ENCODE measurements at places on chromosomes 7 and 10.

DNA sequence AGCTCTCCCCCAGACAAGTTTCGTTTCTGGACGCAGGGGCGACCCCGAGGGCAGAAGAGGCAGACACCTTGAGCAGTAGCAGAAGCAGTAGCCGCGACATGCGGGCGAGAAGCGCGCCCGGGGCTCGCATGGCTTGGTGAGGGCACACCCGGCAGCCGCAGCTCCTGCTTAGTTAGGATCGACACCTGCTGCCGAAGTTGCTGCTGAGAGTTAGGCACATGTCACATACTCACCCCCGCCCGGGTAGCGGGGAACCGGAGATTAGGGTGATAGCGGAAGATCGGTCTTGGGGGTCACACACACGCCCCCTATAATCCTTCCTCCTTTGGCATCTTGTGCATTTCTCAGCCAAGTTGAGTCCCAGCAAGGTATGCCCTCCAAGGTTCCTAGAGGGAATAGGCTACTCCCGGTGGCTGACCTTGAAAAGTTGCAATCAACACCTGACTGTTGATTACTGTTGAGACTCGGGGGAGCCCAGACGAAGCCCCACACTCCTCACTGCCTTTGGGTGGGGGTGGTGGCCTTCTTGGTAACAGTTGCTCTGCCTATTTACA is 668 bp downstream of the GPR37 start:
- peak; percentile 31 for DNase-seq

DNA sequence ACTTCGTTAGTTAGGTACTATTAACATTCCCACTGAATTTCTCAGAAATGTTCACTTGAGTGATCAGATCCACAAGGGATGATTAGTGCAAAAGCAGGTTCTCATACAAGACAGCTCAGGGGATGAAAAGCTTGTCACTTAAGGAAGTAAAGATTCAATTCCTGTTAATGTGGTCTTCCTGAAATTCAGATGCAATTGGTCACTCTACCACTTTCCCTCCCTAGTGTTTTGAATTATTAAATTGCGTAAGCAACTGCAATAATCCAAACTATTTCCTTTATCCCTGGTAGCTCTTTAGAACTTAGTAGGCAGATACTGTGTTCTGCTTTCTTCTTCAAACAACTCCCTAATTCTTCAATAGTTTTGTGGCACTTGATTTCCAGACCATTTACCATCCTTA is 121.4 kb downstream of the MAGI2 start:
- DNase-seq: no peak

- DNase-seq: no peak
These were observed 131.3 kb downstream of the ADK start for GRCh38 chr10:74282151-74282847.

DNA sequence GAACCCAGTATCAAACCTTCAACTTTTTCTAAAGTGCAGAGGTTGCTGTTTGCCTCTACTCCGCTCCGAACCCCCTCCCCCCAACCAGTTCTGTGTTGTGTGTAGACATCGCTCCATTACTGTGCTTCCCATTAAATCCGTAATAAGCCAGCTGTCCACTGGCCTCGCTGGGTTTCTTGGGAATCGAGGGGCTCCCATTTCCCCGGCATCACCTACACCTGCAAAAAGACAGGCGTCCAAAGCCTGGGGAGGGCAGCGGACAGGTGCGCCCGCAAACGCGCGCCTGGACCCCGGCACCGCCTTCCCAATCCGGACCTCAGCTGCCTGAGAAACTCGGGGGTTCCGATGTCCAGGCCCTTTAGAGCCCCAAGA is 631 bp downstream of the RTKN2 start:
- DNase-seq: no peak

DNA sequence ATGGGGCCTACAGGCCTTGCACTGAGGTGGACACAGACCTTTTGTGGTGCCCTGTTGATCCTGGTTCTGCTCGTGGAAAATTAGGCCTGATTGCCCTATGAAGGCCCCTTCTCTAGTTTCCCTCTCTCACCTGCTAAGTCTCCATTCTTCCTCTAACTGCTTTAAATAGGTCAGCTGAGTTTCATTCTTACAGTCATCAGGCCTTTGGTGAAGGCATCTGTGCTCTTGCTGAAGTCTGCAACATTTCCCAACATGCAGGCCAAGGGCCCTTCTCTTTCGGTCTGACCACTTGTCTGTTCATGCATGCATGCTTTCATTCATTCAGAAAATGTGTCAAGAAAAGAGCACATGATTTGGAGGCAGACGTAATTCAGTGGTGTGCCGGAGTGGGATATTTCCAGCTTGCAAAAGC is 244.0 kb downstream of the BUB3 start:
- DNase-seq: no peak

- no peak for DNase-seq
These were observed 38.1 kb downstream of the FAM107B start for GRCh38 chr10:14736600-14737081.

DNA sequence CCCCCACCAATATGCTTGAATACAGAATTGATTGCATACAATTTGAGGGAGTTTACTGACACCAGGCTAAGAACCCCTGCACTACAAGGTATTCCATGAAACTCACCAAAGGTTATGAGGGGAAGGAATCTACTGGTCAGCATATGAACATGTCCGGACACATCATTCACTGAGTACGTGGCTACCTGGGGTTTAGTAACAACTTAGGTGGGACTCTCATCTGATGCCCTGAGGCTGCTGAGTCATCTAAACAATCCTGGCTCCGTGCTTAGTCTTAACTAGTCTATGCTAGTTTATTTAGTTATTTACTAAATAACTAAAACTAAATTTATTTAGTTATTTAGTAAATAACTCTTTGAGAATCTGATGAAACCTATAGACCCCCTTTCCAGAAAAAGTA is 11.3 kb downstream of the PI4K2A start:
- DNase-seq: no peak

GRCh38 chr7:156836443-156836842 is 56.5 kb downstream of the LMBR1 start:
- DNase-seq: no peak

GRCh38 chr10:89213191-89213808 is 6.2 kb upstream of the CH25H start:
- no peak for DNase-seq

GRCh38 chr7:151035026-151035717 is 6.9 kb downstream of the ABCB8 start:
- no peak for DNase-seq

DNA sequence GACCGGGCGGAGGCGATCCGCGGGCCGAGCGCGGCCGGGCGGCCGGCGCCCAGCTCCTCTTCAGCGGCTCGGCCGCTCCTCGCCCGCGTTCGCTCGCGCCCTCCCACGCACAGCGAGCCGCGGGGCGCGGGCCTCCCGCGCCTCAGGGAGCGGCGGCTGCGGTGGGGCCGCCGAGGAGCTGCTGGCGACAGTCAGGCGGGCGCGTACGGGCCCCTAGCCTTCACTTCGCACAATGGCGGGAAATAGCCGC is at the start of gene MCMBP:
TSS of gene MCMBP (minus strand) at position 234 of the 250 bp plus-strand sequence. CDS start 259 bp downstream, outside the sequence.
- no peak for DNase-seq

DNA sequence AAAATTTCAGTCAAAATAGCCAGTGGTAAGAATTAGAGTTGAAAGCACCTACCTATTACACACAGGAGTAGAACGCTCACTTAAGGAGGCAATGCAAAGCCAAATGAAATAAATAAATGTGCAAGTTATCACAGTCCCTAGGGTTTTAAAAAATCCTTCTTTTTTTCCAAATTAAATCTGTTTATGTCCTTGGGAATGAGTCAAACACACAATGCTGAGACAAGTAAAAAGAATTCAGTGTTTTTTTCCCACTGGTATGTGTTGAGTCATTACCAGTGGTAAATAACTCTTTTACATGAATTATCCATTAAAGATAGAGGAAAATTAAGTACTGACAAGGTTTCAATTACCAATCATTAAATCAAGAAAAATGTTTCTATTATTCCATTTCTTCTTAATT is 438.6 kb downstream of the TNS3 start:
- no peak for DNase-seq

GRCh38 chr7:23628370-23628769 is 31.2 kb downstream of the CCDC126 start:
- no peak for DNase-seq

DNA sequence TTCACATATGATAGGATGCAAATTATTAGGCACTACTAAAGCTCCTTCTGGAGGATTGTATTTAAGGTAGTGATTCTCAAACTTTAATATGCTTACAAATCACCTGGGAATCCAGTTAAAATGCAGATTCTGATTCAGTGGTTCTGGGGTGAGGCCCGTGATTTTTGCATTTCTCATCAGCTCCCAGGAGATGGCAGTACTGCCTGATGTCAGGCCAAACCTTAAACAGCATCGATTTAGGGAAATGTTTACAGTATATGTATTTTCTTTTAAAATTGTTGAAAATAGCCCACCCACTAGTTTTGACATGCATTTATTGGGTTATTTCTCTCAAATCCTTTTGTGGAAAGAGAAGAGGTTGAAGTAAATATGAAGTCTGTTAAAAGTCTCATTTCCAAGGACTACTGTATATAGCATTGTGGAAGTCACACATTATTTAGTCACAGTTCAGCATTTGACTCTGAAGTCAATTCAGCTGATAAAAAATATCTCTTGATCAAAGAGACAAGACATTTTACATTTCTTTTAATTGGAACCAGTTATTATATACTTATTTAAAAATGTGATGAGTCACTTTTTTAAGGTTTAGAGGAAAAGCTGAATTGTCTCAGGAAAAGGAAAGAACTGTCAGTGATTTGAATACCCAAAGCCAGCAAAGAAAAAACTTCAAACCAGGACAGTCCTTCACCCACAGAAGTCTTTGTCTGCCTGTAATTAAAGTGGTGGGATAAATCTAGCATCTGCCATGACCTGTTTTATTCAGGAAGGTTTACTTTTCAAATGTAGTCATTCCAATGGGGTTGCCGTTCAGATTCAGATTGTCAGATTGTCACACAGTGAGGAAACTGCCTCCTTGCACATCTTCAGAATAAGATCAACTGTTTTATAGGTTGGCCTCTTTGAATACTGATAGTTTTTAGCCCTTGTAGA is 21.1 kb upstream of the HBP1 start:
- DNase-seq: peak; percentile 45

GRCh38 chr7:191981-192649 is at the start of gene FAM20C:
Gene FAM20C (plus strand): TSS chr7:192571. CDS start chr7:193200, 629 bp downstream.
- peak; percentile 61 for DNase-seq

DNA sequence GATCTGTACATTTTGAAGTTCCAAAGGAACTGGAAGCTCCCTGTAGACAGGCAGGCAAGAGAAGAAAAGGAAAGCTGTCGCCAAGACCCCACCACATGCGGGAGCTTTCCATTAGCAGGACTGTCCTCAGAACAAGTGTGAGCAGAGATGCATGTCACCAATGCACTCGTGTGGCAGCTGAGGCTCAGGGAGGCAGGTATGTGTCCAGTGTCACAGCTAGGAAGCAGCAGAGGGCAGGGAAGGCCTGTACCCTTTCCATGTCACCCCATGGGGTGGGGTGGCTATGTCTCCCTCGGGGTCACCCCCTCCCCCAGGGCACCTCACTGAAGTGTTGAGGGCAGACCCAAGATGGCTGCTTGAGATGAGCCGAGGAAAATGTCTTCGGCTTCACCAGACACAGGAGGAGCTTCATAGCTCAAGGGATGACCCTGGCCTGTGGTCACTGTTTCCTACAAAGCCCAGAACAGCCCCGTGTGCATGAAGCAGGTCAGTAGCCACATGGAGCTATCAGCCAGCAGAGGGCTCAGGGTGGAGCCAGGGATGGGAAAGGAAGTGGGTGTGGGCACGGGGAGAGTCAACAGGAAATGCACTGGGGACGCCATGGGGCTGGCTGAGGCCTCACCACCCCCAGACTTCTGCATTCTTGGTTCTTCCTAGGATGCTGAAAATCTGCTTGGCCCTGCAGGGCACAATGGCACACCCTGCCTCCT is 96.6 kb downstream of the FAM53B start:
- peak; percentile 76 for DNase-seq

DNA sequence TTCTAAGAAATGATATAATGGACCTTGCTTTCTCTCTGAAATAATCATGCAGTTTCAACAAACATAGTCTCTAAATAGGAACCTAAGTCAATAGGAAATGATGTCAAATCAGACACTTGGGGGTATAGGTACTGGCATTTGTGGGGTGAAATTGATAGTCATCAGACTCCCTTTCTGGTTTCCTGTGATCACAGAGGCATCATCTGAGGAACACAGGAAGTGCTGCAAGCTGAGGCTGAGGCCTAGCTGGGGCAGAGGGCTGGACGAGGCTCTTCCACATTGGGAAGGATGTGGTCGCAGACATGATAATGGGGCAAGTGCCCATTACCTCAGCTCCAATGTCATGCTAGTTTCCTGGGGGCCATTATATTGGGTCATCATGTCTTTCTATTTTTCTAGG is 33.5 kb upstream of the TARP start:
- no peak for DNase-seq

- DNase-seq: no peak
These were observed 15.2 kb downstream of the GPR85 start for GRCh38 chr7:113071465-113071864.

DNA sequence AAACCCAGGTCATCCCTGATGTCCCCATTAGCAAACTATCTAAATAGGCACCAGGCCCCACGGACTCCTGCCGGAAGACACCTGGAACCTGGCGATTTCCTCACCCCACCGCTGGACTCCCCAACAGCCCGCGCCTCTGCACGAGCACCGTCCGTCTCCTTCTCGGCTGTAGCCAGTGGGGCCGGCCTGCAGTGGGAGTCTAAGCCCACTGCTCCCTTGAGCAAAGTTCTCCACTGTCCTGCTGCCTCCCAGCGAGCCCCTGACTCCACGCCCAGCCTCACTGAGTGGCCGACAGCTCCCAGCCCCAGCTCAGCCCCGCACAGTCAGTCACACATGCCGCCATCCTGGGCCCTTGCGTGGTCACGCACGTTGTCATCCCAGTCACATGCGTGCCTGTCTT is 211.3 kb upstream of the PPP2R2D start:
- DNase-seq: no peak

GRCh38 chr10:102505462-102506115 is 1.8 kb downstream of the SUFU start:
- no peak for DNase-seq

DNA sequence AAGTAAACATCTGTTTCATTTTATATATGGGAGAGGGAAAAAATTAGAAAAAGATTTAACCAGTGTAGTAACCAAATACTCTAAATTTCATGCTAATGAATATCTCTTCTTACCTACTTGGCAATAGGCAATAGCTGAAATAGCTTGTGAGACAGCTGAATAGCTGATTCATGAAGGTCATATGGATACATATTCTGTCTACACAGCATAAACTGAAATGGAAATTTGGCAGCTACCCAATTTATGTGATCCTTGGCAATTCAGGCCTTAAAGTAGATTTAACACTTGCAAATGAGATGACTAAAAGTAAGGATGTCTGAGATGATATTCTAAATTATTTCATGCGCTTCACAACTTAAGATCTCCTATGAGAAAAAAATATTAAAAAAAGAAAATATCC is 261.2 kb upstream of the SEMA3A start:
- DNase-seq: no peak

GRCh38 chr10:5618042-5618441 is 48.4 kb downstream of the ASB13 start:
- no peak for DNase-seq

GRCh38 chr7:28226003-28226402 is 45.4 kb upstream of the JAZF1 start:
- DNase-seq: no peak

- DNase-seq: peak; percentile 47
These were observed 107.3 kb downstream of the SNX10 start for GRCh38 chr7:26398756-26399509.
